CD4-positive, alpha-beta T cell treated with Interleukin-1 beta for 1 hour (primary cell): ENCODE measurements at places on chromosomes 5 and 9.
A peak's percentile ranks its signal among the peaks of the same experiment; 100 is the strongest.

DNA sequence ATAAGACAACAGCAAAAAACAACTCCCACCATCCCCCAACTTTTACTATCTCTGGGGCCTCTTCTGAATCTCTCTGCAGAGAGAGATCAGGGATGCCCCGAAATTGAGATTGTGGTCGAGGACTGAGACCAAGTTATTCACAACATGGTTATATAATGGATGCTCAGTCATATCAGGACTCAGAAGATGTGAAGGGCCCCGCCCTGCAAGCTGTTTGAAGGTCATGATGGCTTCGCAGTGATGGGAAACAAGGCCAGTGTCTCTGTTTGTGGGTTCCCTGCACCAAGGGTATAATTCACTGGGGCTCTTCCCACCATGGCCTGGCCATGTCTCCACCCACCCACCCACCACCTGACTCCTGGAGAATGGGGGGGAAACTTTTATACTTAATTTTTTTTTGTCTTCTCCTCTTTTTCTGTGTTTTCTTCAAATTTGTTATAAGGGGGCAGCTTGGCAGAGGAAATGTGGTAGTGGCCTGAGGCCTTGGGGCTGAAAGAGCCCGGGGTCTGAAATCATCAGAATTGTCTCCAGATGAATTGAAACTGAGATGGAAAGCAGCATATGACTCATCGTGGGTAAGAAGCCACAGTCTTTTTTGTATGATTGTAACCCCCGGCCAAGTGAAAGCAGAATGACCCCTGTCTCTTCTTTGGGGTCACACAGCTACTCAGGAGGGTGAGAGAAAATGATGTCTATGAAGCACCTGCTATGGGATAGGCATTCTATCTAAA, 15.0 kb upstream of the TEX48 start:
- peak; percentile 18 for DNase-seq

DNA sequence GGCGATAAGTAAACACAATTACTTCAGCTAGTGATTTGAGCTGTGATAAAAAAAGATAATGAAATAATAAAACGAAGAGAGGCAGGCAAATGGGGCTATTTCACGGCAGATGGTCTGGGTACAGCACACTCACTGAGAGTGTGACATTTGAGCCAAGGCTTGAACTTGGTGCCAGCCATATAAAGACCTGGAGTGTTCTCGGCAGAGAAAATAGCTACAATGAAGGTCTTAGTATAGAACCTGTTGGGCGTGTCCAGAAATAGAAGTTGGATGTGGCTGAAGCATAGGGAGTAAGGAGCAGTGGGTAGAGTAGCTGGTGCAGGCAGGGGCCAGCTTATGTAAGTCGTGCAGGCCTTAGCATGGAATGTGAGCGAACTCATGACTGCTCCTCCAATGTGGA, 660.3 kb upstream of the WWC1 start:
- no peak for DNase-seq

GRCh38 chr5:82332064-82332855, 54.1 kb upstream of the RPS23 start:
- no peak for DNase-seq

DNA sequence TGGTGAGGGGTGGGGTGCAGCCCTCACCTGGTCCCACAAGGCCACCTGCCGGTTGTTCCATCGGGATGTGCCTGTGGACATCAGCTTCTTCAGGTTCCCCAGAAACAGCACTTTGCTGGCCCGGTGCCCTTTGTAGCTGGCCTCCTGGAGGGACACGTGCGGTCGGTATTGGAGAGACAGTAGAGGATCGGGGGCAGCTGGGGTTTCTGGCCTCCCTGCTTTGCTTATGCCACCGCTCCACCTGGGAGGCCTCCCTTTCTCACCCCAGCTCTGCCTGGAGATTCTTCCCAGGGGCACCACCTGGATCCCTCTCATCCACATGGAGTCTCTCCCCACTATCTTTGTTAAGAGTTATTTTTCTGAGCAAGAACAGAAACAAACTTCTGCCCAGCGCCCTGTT, 13.1 kb upstream of the TRIM14 start:
- no peak for DNase-seq

DNA sequence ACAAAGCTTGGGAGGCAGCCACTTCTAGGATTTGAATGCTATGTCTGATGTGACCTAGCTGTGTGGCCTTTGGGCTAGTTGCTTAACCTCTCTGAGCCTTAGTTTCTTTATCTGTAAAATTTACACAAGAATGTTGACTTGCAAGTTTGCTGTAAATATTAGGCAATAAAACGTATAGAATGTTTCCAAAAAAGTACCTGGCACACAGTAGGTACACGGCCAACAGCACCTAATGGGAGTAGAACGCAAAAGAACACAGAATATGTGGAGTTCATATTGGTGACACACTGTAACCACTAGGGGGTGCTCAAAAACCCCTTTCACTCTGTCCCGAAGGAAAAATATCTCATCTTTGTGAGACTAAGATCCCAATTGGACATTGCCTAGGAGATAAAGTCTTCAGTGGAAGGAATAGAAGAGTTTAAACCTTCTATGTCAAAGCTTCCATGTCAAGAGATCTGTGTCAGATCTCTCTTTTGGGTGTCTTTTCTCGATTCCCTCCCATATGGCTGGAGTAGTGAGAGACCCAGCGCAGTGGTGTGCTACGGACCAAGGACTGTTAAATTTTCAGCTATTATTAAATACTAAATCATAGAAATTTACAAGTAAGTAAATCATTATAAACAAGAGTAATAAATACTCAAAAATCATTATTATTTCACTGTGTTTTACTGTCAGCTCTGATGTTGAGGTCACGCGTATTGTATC, 145.4 kb upstream of the RAD23B start:
- no peak for DNase-seq

DNA sequence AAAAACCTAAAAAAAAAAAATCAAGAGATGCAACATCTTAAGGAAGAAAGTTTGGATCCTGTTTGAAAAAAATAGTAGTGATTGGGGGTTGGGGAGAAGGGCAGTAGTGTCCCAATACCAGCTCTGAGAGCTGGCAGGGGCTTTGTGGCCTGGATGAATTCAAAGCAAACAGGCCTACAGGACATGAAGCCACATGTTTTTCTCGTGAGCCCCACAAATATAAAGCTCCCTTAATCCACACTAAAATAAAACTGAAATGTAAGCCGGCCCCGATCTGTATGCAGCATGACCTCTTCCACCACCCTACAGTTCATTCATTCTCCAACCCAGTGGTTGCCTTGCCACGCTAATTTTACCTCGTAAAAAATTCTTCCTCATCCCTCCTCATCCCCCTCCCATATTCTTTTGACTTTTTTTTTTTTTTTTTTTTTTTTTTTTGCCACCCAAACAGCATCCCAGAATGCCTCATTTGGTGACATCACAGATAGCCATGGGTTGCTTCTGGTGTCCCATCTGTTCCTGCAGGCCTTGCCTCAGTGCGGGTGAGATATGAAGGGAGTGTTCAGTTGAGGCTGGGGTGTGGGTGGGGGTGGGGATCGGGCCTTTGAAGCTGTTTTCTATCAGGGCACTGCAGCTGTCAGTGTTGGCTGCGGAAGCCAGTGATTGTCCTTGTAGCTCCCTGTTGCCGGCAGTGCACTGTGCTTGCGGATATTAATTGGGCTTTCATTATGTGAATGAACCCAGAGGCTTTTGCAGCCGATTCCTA, 81.6 kb upstream of the NFIB start:
- no peak for DNase-seq

DNA sequence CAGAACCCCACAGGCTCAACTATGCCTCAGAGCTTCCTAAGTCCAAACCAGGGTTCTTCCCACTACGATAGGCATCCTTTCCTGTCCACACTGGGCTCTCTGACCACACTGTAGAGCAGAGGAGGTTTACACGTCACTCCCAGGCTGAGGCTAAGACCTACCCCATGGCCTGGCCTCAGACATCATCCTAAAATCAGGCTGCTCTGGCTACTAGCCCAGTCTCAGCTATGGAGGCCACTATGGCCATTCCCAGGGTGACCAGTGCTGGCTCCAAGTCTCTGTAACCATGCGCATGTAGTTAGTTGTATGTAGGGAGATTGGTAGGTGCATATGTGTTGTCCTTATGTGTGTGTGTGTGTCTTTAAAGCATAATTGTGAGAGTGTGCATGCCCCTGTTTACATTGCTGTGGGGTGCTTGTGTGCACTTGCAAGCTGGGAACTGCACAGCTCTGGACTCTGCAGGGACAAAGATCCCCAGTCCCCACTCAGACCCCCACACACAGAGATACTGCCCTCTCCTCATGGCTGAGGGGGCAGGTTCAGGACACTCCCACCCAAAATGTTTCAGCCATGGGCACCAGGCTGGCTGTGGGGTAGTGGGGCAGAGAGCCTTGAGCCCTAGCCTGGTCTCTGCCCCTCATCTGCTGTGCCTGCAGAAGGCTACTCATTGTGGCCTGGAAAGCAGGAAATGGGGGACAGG, 12.3 kb downstream of the PDLIM4 start:
- no peak for DNase-seq
